Activated CD4-positive, alpha-beta T cell treated with anti-CD3 and anti-CD28 coated beads, Interleukin-2, amount 50 U/mL, for 48 hours (primary cell): ENCODE measurements at places on chromosomes 12 and 14.

DNA sequence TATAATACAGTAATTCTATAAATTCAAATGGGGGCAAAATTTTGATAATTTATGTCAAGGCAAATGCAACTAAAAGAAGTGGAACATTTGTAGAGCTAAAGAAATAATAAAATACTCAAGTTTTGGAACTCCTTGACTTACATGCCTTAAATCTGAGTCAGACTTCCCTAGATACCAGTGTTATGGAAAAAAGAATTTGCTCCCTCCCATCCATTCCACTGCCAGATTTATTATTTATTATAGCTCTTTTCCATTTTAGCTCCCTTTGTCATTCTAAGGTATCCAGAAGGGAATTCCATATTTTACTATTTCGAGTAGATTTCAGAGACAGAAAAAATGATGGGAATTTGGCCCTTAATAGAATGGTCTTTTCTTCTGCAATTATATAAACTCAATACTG is 44.0 kb downstream of the RHOJ start:
- DNase-seq, result no peak

- DNase-seq, result no peak
Measured at GRCh38 chr12:117680312-117680711, 288.5 kb downstream of the KSR2 start.

DNA sequence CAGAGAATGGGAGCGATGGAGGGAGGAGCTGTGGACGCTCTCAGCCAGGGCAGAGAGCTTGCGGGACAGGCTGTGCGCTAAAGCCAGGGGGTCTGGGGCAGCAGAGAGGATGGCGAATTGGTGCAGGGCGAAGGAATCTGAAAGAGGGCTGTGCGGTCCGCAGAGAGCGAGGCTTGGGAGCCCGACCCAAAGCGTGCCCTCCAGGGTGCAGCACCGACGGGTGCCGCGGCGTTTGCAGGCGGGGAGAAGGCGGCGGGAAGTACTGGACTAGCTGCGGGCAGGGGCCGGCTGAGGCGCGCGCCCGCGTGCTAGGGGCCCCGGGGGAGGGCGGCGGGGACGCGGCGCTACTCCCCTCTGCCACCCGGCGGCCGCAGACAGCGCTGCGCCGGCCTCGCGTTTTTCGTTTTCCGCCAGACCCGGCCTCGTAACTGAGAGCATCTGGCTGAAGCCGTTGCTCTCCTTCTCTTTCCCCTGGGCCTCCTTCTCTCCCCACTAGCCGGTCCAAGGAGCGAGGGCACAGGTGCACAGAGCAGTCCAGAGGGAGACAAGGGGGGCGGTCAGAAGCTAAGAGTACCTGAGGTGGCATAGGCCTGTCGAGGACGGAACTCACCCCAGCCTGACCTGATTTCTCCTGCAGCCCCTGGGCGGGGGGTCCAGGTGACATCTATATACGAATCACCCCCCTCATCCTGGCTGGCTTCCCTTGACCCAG is 24.9 kb downstream of the SLC6A12 start:
- peak; percentile 51 for DNase-seq

- no peak for DNase-seq
Measured at GRCh38 chr14:79781882-79782281, 429.4 kb downstream of the DIO2 start.

DNA sequence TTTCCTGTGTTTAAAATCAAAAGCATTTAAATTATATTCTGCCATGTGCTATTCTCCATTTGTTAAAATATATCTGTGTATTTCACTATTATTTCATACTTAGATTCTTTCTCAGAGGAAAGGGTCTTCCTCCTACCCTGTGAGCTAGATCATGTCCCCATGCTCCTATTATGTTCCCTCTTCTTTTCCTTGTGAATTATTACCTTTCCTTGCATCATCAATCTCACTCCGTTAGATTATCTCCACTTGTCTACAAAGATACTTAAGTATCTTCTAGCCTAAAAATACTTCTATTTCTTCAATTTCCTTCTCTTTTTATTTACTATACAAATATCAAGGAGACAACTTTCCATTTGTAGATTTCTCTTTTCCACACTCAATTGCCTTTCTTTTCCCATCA is 146.5 kb downstream of the FOXG1 start:
- DNase-seq, result no peak

DNA sequence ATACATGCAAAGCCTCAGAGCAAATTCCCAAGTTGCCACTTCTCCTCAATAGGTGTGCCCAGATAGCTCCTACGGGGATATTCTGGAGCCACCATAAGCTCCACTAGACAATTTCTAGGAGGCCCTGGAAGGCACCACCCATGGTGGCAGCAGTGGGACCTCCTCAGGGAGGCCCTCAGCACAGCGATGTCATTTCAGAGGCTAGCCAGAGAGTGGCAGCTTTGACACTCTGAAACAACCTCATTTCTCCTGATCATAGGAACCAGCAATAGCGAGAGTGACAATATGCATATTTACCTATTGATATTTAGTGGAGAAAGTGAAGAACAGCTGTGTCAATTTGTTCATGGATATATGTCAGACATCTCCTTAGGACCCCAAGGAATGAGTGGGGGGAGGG is 612.3 kb downstream of the SOX5 start:
- DNase-seq, result no peak

GRCh38 chr12:89539426-89540223 is 13.8 kb upstream of the POC1B start:
- no peak for DNase-seq

DNA sequence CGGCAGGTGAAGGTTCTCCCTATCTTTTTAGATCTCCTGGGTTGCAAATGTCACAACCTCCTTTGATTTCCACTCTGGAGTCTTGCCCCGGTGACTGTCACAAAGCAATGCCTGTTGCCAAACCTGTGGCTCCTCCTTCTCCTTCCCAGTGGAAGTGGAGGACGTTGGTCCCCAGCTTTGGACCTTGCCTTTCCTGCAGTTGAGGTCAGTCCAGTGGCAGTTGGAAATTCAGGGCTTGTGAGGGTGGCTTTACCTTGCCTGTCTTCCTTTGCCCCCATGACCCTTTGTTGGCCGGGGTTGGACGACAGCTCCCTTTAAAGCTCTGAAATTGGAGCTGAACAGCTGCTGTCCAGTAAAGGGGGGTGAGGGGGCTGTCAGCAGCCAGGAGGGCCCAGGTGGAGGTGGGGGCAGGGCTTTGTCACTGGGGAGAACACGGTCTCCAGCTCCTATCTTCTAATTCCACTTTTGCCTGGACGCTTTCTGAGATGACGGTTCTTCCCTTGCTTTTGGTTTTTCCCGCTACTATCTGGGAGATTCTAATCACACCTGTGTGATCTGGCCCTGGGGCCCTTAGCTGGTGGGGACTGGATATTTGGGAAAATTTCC is 4.1 kb downstream of the TEAD4 start:
- no peak for DNase-seq

- DNase-seq, result no peak
Measured at GRCh38 chr12:131282292-131283080, 328.8 kb downstream of the ADGRD1 start.

DNA sequence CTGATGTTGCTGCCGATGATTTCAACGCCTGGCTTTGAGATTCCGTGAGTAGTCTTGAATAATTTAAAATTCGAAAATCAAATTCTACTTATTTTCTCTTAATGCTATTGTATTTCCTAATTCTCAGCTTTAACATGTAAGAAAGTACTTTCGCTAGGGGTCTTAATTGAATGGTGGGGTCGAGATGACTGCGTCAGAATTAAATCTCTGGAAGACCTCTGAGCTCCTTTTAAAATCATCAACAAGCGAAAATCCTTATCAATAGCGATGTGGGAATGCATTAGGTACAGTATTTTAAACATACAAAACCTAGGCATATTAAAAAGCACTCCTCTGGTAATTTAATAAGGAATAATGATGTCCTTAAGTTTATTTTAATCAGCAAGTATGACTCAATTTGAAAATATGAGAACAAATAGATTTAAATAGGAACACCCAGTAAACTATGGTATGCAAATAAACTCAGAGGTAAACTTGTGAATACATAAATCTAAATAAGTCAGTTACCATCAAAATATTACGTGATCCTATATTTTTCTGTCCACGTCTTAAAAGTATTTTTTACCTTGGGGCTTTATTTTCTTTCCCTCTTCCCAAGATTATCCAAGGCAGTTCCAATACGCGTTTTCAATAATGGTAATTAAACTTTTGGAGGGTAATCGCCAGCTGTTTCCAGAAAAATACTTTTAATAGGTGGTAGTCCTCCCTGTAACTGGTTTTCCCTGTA is 1.4 kb downstream of the FOXA1 start:
- no peak for DNase-seq

DNA sequence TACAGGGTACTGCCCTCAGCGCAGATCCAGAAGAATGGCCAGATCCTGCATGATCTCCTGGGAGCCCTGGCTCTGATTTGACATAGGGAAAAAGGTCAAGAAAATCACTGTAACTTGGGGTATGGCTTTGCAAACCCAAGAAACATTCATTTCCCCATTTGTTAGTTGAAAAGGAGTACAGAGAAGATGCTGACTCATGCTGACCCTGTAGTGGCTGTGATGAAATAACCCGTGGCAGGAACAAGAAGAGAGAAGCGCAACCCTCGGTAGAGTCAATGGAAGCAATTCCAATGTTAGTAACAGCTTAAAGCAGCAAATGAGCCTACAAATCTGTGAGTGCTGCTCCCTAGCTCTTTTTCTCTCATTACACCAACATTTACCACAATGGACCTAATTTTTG is 281.6 kb upstream of the NPAS3 start:
- DNase-seq, result no peak

- DNase-seq, result no peak
Measured at GRCh38 chr12:26740991-26741390, 92.0 kb downstream of the ITPR2 start.
